ENCODE measurements at places on chromosomes 4 and X.

DNA sequence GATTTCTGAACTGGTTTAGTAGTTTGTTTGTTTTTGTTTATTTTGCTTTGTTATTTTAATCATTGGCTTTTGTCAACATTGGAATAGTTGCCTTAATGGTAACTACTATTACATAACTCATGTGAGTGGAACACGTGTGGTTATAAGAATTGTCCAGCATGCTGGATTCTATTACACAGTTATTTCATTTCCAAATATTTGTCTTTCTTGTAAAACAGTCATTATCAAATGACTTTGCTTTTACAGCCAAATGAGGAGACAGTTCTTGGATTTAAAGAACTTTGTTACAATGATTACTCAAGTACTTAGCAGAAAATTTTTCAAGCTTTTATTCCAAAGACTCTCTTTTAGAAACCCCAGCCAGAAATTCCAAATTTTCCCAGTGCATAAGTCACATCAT is 516.1 kb upstream of the MAGEB2 start:
- DNase-seq = no peak

- no peak for DNase-seq
Measured at GRCh38 chr4:164591666-164592065, 162.3 kb upstream of the SMIM31 start.

GRCh38 chr4:99868126-99868596 is 26.1 kb downstream of the LAMTOR3 start:
- DNase-seq = peak; percentile 67

- DNase-seq = no peak
Measured at GRCh38 chr4:185424905-185425646, 688 bp downstream of the UFSP2 start.

GRCh38 chr4:77349796-77350195 is 192.8 kb downstream of the CCNG2 start:
- DNase-seq = no peak

DNA sequence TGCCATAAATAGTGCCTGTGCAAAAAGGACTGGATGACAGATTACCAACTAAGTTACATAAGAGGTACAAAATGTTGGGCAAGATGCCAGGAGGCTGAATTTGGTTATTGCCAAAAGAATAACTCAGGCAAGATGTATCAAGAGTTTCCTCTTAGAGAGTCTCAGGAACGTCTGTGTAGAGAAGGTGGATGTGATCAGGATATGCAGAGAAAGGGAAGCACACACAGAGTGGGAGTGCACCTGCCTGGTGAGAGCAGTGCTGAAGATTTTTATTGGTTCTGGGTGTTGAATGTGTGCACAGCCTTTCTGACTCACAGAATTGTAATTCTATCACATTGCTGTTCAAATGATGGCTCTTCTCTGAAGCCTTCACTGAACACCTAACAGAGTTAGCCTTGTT is 156.8 kb upstream of the HS3ST1 start:
- no peak for DNase-seq

GRCh38 chrX:110286106-110286505 is 31.8 kb downstream of the AMMECR1 start:
- DNase-seq = peak; percentile 30

- no peak for DNase-seq
Measured at GRCh38 chr4:174214101-174214878, 69.2 kb downstream of the FBXO8 start.

DNA sequence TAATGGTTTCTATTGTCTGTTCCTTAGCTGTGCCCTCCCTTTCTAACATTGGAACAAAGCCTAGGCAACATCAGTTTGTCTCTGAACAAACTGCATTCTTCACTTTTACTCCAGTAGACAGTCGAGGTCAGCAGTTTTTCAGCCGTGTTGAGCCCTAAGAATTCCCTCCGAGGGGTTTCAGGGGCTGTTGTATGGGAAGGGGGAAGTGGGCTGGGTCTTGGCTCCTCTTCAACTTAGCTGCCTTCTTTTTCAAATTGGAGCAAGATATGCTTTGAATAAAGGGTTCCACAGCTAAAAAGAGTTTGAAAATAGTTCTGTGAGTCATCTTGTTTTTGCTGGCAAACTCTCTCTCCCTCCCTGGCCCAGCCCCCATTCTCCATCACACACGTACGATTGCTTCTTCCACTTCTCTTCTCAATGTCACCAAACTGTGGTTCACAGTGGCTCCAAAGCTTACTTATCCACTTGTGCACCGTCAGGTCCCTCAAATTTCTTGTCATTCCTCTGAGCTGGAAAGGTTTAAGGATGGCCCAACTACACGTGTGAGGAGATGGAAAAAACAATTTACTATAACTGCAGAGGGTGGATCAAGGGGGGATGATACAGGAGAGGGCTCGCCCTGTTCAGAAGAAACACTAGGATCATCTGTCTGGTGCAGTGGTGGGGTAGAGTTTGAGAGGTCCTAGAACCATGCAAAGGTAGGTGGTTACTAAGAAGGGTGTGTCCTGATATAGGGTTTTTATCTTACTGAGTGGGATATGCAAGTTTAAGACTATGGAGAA is 9.2 kb upstream of the MAML3 start:
- peak; percentile 36 for DNase-seq

- no peak for DNase-seq
Measured at GRCh38 chrX:128676651-128677050, 624.4 kb upstream of the ACTRT1 start.

GRCh38 chr4:72893354-72894066 is 176.0 kb downstream of the COX18 start:
- no peak for DNase-seq

DNA sequence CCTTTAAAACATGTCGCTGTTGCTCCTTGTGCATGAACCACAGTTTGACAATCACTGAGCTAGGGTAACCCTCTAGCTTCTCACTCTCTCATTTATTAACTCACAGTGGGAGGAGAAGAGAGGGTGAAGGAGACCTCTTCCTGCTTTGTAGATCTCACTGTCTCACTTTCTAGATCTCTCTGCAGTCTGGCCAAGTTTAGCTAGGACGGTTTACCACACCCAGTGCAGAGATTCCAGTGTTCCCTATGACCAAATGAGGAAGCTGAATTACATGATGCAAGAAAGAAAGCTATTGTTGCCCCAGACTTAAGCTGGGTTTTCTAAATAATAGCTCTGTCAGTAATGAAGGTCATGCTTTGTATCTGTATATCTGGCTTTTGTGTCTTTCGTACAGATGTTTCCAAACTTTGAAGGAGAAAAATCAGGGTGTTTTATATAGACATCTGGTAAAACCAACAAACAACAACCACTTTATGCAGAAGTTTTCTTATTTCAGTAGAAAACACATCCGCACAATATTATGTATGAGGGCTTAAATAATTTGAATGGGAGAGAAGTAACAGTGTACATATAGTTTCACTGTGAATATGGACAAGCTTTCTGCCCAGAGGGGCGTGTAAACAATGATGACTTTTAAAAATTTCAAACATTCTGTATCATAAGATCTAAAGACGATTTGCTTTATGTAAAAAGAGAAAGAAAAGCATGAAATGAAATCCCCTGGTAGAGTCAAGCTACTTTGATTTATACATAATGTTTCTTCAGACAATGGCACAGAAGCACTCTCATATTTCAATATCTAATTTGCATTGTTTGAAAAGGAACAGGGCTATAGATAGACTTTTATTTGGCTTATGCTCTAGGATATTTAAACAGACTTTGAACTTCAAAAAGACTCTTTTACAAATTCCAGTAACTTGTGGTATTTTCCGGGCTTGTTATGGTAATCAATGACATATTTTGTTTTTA is 582.3 kb downstream of the FSTL5 start:
- DNase-seq = no peak

GRCh38 chrX:11437642-11438379 is 144.6 kb downstream of the AMELX start:
- DNase-seq = peak; percentile 21

DNA sequence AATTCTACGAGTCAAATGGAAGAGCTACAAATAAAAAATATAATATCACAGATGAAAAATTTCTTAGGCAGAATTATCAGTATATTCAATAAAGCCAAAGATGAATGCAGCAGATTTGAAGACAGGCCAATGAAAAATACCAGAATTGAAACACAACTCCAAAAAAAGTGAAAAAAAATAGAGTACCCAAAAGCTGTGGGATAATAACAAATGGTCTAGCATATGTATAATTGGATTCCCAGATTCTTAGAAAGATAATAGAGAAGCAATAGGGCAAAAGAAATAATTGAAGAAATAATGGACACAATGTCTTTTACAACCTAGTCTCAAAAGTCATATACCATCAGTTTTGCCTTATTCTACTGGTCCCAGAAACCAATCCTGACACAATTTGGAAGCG is 4.4 kb downstream of the ANAPC10 start:
- DNase-seq = no peak

- DNase-seq = no peak
Measured at GRCh38 chr4:4396628-4397440, 9.9 kb downstream of the NSG1 start.

GRCh38 chr4:101555341-101555880 is 208.1 kb upstream of the PPP3CA start:
- no peak for DNase-seq

DNA sequence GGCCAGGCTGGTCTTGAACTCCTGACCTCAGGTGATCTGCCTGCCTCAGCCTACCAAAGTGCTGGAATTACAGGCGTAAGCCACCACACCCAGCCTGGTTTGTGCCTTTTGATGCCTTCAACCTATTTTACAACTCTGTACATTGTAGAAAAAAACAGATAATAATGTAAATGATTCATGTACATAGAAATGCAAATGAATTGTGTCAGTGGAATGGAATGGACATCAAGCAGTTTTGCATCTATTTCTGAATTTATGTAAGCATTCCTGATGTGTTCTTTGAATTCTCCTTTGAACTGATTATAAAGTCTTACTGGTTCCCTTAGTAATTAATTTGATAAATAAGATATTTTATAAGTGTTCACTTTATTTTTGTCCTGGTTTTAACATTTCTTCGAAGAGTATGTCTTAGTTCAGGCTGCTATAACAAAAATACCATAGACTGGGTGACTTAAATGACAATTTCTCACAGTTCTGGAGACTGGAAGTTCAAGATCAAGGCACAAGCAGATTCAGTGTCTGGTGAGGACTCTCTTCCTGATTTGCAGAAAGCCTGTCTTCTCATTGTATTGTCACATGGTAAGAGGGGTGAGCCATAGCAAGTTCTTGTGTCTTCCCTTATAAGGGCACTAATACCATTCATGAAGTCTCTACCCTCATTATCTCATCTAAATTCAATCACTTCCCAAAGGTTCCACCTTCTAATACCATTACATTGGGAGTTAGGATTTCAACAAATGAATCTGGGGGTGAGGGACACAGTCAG is 162.2 kb upstream of the S100G start:
- DNase-seq = no peak

DNA sequence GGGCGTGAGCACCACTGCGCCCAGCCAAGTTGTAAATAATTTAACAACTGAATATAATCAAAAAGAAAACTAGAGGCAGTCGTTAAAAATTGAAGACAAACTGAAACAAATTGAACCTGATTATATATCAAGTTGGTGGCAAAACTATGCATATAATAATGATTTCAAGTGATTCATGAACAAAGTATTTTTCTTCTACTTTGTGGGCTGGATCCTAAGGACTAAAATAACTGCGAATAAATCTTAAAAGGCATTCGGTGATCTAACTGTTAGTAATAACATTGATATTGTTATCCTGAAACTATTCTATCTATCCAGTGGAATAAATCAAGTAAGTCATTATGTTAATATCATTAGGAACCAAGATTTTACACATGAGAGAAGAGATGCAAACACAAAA is 21.2 kb upstream of the USP9X start:
- no peak for DNase-seq

- DNase-seq = peak; percentile 18
Measured at GRCh38 chrX:53682885-53683555, 3.5 kb downstream of the HUWE1 start.

GRCh38 chr4:187491959-187492358 is 503.6 kb upstream of the ZFP42 start:
- no peak for DNase-seq

Data from AG08396 (cell line).